ENCODE measurements at places on chromosomes 12 and 14.

- no peak for DNase-seq
These were observed 62.9 kb upstream of the PTPRQ start for GRCh38 chr12:80381121-80381520.

- no peak for DNase-seq
These were observed 23.5 kb downstream of the BHLHE41 start for GRCh38 chr12:26101350-26101734.

GRCh38 chr14:99592933-99593753, 10.9 kb downstream of the CCDC85C start:
- DNase-seq: peak; percentile 46

GRCh38 chr14:36441283-36441682, 78.7 kb downstream of the NKX2-1 start:
- DNase-seq: no peak

DNA sequence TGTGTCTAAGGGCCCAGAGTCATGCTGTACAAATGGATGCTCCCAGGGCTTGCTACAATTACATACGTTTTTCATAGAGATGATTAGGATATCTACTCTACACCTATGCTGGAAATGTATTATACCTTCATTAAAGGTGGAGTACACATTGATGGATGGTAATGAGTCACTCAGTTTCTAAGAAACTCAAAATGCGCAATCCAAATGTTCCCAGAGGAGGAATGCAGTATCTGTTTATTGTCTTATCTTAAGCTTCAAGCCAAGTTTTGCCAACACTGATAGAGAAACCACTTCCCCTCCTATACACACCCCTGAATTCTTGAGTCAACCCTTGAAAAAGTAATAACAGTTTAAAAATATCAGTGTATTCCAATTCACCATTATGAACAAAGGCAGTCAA, 266.6 kb upstream of the FAR2 start:
- DNase-seq: no peak

DNA sequence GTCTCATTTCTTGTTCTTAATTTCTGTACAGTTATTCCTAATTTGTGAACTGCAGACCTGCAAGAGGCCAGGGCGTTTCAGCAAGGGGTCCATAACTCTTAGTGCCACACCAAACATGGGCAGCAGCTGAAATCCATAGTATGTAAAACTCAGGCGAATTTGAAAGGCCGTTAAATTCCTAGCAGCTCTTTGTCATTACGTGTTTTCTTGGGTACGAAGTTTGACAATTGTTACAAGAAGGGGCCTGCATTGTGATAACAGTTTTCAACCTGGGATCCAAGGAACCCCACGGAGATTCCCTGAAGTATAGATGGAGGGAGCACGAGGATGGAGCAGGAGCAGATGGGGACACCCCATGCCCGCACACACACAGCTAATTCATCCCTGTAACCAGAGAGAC, 288.0 kb downstream of the ZFP36L1 start:
- DNase-seq: no peak

DNA sequence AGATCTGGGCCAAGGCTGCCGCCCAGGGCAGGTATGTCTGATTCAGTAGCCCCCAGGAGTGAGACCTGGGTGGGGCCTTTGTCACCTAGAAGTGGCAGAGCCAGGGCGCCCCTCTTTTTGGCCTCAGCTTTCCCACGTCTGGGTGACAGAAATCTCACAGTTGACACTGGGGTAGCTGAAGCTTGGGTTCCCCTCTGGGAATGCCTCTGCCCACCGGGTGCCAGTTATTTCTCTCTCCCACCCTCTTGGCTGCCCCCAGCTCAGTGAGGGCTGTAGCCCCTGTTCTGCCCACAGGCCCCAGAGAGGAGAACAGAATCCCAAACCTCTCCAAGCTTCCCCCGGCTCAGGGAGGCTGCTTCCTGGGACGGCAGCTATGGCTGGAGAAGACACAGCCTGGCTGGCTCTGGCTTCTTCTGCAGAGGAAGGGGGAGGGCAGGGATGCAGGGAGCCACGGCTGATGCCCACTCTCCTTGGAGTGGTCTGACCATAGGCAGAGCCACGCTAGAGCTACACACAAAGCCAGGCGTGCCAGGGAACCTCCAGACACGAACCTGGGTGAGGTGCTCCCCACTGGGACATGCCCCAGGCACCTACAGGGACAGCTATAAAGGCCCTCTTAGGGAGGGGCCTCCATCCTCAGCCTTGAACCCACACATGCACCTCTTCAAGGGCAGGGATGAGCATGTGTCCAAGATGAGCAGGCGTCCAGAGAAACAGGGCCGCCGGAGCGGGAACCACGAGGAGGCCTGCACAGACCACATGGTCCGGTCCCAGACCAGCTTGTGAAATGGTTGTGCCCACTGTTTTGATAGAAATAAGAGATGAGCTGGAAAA, 51.7 kb downstream of the BEGAIN start:
- DNase-seq: no peak

GRCh38 chr14:102768223-102769048, 8.8 kb upstream of the TRAF3 start:
- peak; percentile 59 for DNase-seq

GRCh38 chr12:130523208-130523607, 185.5 kb downstream of the PIWIL1 start:
- no peak for DNase-seq

GRCh38 chr12:12548713-12549112, 13.9 kb downstream of the DUSP16 start:
- DNase-seq: no peak
